Endothelial cell (in vitro differentiated cells): ENCODE measurements at places on chromosomes 12 and 14.
A peak's percentile ranks its signal among the peaks of the same experiment; 100 is the strongest.

DNA sequence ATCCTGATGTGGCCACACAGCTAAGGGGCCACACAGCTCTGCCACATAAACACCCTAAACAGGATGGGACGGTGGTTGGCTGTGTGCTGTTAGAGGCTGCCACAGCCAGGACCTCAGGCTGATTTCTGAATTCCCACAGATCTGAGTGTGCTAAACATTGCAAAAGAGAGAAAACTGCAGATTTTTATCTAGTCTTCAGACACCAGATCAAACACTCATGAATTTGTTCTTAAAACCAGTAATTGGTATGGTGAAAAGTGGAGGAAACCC lies 190.7 kb downstream of the MON2 start:
- H3K4me3 ChIP-seq, result peak overlapping the region; percentile 54
- DNase-seq, result no peak
- H3K27ac ChIP-seq, result peak overlapping the region; percentile 62
- H3K4me1 ChIP-seq, result peaks cover 74% of the 10 kb centered on the region

DNA sequence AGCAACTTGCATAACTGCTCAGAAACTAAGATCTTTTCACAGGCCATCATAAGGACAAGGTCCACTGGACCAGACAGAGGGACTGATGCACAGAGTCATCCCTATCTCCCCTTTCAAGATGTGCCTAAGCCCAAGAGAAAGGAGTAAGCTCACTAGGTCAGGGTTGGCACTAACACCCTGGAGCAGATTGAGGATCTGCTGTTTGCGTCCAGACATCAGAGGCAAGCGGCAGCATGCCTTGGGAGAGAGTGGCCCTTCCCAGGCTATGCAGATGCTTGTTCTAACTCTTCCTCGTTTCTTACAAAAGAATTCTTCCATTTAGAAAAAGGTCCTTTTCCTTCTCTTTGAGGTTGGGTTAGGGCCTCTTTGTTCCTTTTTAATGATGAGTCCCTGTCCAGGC lies 187.2 kb downstream of the KCNA5 start:
- no peak overlapping the region for H3K4me3 ChIP-seq
- DNase-seq, result no peak
- no peaks in the 10 kb centered on the region for H3K4me1 ChIP-seq
- H3K27ac ChIP-seq, result no peak overlapping the region
- peaks cover 9% of the 10 kb centered on the region for H3K36me3 ChIP-seq
- peaks cover 4% of the 10 kb centered on the region for H3K27me3 ChIP-seq

DNA sequence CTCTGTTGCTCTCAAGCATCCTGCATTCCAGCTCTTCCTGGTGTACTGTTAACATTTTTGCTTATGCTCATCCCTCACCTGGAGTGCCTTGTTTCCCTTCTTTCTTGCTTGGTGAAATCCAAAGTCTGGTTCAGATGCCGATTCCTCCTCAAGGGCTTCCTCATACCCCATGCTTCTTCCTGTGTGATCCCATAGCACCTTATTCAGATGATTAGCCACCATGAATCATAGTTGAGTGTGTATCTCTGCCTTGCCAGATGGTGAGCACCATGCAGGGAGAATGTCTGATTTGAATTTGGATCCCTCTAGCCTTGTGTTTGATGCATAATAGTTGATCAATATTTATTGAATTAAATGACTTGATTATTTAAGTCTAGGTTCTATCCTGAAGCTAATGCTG lies 39.4 kb upstream of the ANO4 start:
- H3K27ac ChIP-seq, result no peak overlapping the region
- no peak overlapping the region for H3K4me3 ChIP-seq
- H3K4me1 ChIP-seq, result no peaks in the 10 kb centered on the region
- no peak for DNase-seq

- no peaks in the 10 kb centered on the region for H3K36me3 ChIP-seq
- peaks cover 15% of the 10 kb centered on the region for H3K4me1 ChIP-seq
- H3K4me3 ChIP-seq, result no peak overlapping the region
- DNase-seq, result no peak
- no peak overlapping the region for H3K27ac ChIP-seq
- peaks cover 2% of the 10 kb centered on the region for H3K27me3 ChIP-seq
Observed at GRCh38 chr14:76348898-76349297, 27.0 kb upstream of the ESRRB start.
